ENCODE measurements at places on chromosomes 11 and 22.

- no peak for DNase-seq
Measured at GRCh38 chr11:36000616-36001190, 56.8 kb downstream of the LDLRAD3 start.

- no peak for DNase-seq
Measured at GRCh38 chr11:111911563-111912401, at the start of gene CRYAB. Gene CRYAB (minus strand): TSS chr11:111911770. CDS start chr11:111911724, 46 bp downstream.

DNA sequence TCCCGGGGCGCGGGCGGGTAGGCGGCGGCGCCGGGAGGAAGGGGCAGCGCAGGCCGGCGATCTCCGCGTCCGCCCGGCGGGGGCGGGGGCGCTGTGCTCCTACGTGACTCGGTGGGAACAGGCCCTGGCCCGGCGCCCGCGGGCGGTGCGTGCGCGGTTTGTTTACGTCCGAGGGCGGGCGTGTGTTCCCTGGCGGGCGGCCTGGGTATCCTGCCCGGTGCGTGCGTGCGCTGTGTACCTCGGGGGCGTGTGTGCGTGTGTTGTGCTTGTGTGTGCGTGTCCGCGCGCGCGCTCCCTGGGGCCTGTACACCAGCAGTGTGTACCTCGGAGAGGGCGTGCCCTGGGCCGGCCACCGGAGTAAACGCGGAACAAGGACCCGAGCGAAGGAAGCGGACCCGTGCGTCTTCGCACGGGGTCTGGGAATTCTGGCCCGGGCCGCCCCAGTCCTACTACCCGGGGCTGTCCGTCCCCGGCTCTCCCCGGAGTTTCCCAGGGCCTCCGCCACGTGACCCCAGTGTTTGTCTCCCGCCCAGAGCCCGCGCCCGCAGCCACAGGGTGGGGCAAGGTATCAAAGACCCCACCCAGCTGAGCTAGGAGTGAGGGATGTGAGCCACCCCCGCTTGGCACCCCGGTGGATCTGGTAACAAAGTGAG, 769 bp downstream of the MAFF start:
- DNase-seq: peak; percentile 77

- DNase-seq: peak; percentile 52
Measured at GRCh38 chr22:25942856-25943411, 200.9 kb downstream of the MYO18B start.

DNA sequence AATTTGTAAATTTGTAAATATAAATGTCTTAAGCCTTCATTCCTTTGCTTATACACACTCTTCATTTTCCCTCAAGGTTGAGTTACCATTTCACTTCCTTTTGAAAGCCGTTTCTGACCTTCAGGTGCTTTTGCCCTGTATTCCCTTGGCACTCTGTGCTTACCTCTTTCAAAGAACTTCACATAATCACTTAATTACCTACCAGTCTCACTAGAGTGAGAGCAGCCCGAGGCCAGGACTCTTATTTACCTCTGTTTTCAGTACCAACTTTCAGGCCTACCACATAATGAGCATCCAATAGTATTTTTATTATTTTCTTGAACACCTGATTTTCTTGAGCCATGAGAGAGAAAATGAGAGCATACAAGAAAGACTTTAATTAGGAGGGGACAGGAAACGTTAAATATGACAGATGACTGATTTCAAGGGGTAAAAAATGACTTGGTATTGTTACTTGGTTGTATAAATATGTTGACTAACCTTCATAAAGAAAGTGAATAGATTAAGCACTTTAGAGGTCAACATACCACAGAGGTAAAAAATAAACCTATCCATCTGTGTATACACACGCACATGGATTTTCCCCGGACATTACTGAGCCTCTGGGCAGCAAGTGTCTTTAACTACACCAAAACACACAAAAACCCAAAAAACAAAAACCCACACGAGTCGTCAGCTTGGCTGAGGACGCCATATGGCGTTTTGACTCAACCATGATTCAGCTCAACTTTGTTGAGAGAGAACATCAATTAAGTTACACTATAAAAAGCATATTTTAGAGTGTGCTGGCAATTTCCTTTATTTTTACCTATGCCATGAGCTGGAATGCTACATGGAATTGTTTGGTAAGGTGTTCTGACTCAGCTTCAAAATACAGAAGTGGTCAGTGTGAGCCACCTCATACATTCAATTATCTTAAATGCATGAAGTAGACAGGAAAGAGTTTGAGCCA, 7.6 kb downstream of the ATXN10 start:
- peak; percentile 19 for DNase-seq

GRCh38 chr22:38657045-38657909, 839 bp downstream of the CBY1 start:
- no peak for DNase-seq

DNA sequence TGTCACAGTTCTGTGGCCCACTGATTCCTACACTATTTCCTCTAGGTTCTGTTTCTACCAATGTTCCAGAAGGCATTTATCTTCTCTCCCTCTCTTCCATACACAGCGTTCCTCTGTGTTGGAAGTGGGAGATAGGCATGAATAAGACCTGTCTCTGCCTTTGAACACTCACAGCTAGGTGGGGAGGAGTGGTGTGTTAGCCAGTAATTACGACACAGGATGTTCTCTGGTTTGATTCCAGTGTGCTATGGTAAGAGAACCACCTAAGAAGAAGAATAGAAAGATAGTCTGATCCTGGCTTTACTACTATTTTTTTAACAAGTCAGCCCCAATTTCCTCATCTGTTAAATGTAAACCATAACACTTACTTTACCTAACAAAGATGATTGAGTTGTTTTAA, 200.2 kb upstream of the MTMR2 start:
- no peak for DNase-seq

DNA sequence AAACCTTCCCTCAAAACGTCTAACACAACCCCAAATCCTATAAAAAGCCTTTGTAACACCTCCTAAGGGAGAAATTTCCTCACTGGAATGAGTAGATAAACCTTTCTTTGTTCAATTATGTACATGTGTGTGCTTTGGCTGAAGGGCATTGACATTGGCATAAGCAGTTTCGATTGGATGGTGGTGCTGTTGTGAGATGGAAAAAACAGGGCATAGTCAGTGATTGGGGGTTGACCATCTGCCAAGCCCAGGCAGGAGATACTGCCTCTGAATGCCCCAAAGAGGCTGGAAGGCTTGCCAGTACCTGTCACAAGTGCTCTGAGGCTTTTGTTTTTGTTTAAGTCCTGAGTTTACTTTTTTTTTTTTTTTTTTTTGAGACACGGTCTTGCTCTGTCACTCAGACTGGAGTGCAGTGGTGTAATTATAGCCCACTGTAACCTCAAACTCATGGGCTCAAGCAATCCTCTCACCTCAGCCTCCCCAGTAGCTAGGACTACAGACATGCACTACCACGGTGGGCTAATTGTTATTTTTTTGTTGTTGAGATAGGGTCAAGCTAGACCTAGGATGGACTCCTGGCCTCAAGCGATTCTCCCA, 1.2 kb upstream of the CCDC117 start:
- no peak for DNase-seq

DNA sequence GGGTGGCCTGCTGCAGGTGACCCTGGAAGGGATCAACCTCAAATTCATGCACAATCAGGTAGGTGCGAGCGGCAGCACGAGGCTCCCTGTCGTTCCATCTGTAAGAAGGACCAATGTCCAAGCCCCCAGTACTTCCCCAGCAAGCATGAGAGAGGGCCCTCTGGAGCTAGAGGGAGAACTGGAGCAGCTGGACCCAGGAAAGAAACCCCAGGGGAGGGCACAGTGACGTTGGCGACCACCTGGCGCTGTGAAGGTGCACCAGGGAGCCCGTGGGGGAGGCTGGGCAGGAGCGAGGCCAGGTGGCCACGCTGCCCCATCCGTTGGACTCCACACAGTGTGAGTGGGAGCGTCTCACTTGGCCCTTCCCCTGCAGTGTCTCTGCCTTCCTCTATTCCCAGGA, 28.0 kb downstream of the MYBPC3 start:
- no peak for DNase-seq

GRCh38 chr11:75513250-75513649, 12.5 kb downstream of the GDPD5 start:
- DNase-seq: no peak

GRCh38 chr11:14110629-14111028, 148.1 kb downstream of the SPON1 start:
- DNase-seq: no peak

DNA sequence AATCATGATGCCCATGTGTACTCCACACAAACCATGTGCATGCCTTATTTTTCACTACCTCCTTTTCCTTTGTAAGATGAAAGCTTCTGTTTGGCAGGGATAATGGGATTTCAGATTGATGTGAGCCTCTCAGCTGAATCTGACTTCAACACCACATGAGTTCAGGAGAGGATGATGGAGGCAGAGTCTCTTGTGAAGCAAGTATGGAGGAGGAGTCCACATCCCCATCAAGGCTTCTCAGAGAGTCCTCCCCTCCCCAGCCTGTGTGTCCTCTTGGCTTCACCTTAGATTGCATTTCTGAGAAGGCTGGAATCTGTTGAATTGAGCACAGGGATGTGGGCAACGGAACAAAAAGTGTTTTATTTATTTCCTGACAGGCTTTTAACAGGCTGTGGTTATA, 370.4 kb downstream of the FAT3 start:
- DNase-seq: no peak

DNA sequence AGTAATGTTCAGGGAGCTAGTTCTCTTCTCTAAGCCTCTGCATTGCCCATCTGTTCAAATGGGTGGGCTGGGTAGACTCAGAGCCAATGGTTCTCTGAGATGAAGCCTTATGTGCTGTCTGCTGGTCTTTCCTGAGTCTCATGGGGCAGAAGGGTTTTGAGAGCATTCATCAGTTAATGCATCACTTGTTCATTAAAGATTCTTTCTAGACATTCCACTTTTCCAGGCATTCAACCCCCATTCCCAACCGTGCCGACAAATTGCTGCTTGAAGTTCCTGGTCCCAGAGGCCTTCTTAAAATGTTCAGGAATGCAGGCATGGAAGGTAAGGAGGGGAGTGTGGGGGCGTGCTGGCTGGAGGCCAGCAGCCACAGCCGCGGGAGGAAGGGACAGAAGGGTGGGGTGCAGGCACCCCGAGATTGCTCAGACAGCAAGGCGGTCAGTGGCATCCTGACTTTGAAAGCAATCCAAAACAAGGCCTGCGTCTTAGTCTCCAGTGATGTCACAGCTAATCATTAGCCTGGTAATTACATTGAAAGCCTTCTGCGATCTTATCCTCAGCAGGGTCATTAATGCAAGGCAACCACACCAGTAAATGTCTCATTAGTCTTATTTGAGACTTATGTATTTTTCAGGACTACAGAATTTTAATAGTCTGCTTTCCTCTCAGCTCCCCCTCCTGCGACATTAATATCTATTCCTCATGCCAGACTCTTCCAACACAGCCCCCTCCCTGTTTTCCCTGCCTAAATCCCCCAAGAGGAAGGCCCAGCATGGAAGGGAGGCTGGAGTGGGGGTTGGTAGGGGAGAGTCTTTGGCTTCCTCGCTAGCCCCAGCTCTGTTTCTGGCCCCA, 328.8 kb downstream of the MIAT start:
- DNase-seq: no peak

DNA sequence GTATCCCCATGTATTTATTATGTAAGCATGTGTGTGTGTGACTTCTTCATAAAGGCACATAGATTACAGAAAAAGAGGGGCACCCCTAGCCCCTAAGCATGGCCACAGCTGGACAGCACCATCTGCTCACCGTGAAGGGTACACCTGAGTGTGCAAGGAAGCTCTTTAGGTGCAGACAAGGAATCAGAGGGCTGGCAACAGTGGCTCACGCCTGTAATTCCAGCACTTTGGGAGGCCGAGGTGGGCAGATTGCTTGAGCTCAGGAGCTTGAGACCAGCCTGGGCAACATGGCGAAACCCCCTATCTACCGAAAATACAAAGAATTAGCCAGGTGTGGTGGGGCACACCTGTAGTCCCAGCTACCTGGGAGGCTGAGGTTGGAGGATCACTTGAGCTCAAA, 56.3 kb downstream of the DGCR2 start:
- DNase-seq: no peak

Data from NCI-H1930 (cell line).